Kidney (tissue), 22 donors: ENCODE measurements at places on chromosomes 7 and 10. TPM values are rescaled to one million over a fixed set of nuclear protein-coding genes. Genes with fewer than 3 reads are reported as not detected.

DNA sequence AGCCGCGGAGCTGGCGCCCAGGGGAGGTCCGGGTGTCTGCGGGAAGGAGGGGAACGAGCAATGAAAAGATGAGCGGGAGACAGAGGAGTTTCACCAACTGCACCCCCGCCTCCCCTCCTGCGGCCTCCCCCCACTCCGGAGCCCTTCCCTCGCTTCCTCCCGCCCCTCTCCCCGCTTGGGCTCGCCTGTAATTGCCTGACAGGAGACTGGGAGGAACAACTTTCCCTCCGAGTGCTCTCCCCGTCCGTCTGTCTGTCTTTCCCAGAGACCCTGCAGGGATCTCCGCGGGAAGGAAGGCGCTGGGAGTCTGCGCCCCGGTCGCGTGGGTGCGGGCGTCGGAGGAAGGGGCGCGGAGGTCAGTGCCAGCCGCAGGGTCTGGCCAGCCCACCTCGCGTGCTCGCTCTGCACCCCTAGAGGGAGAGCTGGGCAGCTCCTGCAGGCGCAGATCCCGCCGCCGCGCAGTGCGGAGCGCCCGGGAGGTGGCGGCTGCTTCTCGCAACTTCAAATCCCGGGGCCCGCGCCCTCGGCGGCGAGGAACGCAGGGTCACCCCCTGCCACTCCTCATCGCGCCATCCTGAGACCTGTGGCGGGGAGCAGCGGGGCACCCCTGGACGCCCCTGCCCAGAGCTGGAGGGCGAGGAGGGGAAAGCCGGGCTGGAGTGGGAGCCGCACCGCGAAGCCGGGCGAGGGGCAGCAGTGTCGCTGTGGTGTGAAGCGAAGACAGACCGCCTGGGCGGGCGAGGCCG, 511 bp upstream of the NRP1 start:
- H3K4me1 ChIP-seq: no peaks in the 10 kb centered on the region
- no peaks in the 10 kb centered on the region for H3K36me3 ChIP-seq
- H3K27ac ChIP-seq: peak overlapping the region; percentile 97
- peak overlapping the region; percentile 77 for H3K4me3 ChIP-seq
- DNase-seq: peak; percentile 92
- H3K27me3 ChIP-seq: no peaks in the 10 kb centered on the region

EEPD1 gene
- total RNA-seq: 6.3 TPM

- H3K4me3 ChIP-seq: no peak overlapping the region
- H3K27ac ChIP-seq: no peak overlapping the region
- no peaks in the 10 kb centered on the region for H3K36me3 ChIP-seq
- no peak for DNase-seq
- peaks cover 12% of the 10 kb centered on the region for H3K4me1 ChIP-seq
These were observed 305.6 kb upstream of the PITRM1 start for GRCh38 chr10:3478153-3478552.

DNA sequence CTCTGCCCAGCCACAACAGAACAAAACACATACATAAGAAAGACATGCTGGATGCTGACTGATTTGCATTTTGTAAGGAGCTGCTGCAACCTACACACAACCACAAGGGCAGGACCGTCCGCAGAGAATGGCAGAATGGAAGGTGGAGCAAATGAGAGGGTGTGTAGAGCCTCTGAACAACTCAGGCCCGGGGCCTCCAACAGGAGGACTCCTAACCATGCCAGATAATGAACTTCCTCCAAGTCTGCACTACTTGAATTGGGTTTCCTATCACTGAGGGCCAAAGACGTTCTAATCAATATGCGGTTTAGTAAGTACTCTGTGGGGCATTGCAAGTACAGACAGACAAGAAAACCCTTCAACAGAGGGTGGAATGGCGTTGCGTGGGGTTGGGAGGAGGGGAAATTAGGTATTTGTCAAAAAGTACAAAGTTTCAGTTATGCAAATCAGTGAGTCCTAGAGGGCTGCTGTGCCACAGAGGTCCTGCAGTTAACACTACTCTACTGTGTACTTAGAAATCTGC, 14.6 kb downstream of the VOPP1 start:
- H3K27me3 ChIP-seq: no peaks in the 10 kb centered on the region
- no peak for DNase-seq
- H3K4me1 ChIP-seq: peaks cover 4% of the 10 kb centered on the region
- H3K4me3 ChIP-seq: no peak overlapping the region

WIPF3 gene
- total RNA-seq: 4.5 TPM

DNA sequence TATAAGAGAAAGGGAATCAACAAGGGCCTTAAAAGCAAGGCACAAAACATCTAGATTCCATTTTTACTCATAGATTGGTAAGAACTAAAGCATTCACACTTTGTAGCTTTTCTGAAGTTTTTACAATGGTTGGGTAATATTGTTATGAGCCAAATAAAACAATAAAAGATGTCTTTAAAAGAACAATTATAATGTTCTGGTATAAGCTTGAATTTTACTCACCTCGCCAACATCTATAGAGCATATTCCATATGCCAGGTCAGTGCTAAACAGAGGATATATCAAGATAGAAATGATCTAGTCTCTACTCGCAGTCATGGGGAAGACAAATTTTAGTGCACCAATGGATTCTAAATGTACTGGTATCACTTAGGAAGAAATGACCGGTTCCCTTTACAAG, 11.9 kb downstream of the STEAP1 start:
- no peak overlapping the region for H3K27ac ChIP-seq
- H3K36me3 ChIP-seq: no peaks in the 10 kb centered on the region
- no peaks in the 10 kb centered on the region for H3K27me3 ChIP-seq
- H3K4me3 ChIP-seq: no peak overlapping the region
- no peak for DNase-seq

- H3K27me3 ChIP-seq: no peaks in the 10 kb centered on the region
- no peaks in the 10 kb centered on the region for H3K4me1 ChIP-seq
- H3K4me3 ChIP-seq: no peak overlapping the region
- DNase-seq: peak; percentile 16
- H3K36me3 ChIP-seq: no peaks in the 10 kb centered on the region
These were observed 52.1 kb downstream of the MPP7 start for GRCh38 chr10:28250782-28251181.

TMEM213 gene
- 30.2 TPM for total RNA-seq

- peaks cover 2% of the 10 kb centered on the region for H3K36me3 ChIP-seq
- no peak overlapping the region for H3K4me3 ChIP-seq
- no peaks in the 10 kb centered on the region for H3K4me1 ChIP-seq
- no peak overlapping the region for H3K27ac ChIP-seq
- DNase-seq: no peak
These were observed 103.0 kb downstream of the MYOF start for GRCh38 chr10:93378997-93379730.

MRPS16 gene
- 82.9 TPM for total RNA-seq

DNA sequence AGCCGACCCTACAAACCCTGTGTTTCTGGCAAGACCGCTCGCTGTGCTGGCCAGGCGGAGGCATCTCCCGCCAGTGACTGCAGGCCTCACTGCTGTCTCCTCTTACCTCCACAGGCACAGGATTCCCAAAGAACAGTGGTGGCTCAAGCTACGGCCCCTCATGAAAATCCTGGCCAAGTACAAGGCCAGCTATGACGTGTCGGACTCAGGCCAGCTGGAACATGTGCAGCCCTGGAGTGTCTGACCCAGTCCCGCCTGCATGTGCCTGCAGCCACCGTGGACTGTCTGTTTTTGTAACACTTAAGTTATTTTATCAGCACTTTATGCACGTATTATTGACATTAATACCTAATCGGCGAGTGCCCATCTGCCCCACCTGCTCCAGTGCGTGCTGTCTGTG, 36.2 kb downstream of the PITRM1 start:
- peaks cover 3% of the 10 kb centered on the region for H3K36me3 ChIP-seq
- no peaks in the 10 kb centered on the region for H3K4me1 ChIP-seq
- peak; percentile 24 for DNase-seq

GRCh38 chr7:118311121-118311836, 86.8 kb downstream of the ANKRD7 start:
- no peaks in the 10 kb centered on the region for H3K36me3 ChIP-seq
- no peaks in the 10 kb centered on the region for H3K27me3 ChIP-seq
- DNase-seq: no peak
- H3K4me1 ChIP-seq: no peaks in the 10 kb centered on the region

SPDYE16 gene
- 0.31 TPM for total RNA-seq

UCMA gene
- not detected for total RNA-seq

PLXDC2 gene
- 42.1 TPM for total RNA-seq

DNA sequence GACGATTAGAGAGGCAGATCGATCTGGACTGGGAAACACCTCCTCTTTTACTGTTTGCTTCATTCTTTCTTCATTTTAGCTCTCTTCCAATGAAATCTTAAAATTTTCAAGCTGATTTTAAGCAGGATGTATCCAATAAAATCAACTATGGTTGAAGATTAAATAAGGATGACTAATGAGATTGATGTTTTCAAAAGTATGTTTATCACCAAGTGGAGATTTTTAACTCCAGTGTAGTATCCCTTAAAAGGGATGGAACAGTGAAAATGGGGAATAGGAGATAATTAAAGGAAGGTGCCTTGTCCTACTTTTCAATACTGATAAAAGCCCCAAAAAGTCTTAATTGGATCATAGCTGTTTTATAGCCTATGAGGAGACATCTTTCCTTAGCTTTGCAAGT, 11.6 kb upstream of the LIPF start:
- no peak overlapping the region for H3K27ac ChIP-seq
- no peaks in the 10 kb centered on the region for H3K4me1 ChIP-seq
- H3K27me3 ChIP-seq: no peaks in the 10 kb centered on the region
- H3K4me3 ChIP-seq: no peak overlapping the region
- no peak for DNase-seq

GRCh38 chr10:5534051-5534821, 9.5 kb downstream of the CALML3 start:
- no peak overlapping the region for H3K27ac ChIP-seq
- H3K27me3 ChIP-seq: no peaks in the 10 kb centered on the region
- no peaks in the 10 kb centered on the region for H3K36me3 ChIP-seq
- DNase-seq: no peak

MSMB gene
- total RNA-seq: not detected

- peaks cover 2% of the 10 kb centered on the region for H3K36me3 ChIP-seq
- no peak overlapping the region for H3K4me3 ChIP-seq
- no peak overlapping the region for H3K27ac ChIP-seq
- DNase-seq: no peak
These were observed 7.2 kb downstream of the EN2 start for GRCh38 chr7:155464948-155465739.

ITPRIP gene
- 21.6 TPM for total RNA-seq
